ENCODE measurements at places on chromosomes 2 and 18.

DNA sequence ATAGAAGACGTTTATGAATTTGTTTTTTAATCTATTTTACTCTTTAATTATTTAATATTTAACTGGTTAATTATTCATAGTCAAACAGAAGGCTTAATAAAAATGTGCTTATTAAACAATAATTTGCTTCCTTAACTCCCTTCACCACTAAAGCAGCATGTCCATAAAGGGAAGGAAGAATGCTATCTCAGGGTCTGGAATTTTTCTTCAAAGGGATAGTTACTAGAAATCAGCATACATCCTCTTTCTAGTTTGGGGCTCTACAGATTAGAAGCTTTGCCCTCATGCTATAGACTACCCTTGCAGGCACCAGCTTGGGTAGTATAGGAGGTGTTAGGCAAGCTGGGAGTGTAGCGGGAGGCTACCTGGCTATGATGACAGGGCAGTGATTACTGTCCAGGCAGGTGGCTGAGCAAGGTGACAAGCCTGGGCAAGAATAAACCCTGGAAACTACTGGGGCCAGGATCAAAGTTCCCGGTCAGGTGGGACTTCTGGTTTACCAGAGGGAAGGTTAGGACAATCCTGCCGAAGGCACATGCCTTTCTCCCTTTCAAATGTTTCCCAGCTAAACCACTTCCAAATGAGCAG lies 276.0 kb upstream of the REV1 start:
- DNase-seq: no peak

DNA sequence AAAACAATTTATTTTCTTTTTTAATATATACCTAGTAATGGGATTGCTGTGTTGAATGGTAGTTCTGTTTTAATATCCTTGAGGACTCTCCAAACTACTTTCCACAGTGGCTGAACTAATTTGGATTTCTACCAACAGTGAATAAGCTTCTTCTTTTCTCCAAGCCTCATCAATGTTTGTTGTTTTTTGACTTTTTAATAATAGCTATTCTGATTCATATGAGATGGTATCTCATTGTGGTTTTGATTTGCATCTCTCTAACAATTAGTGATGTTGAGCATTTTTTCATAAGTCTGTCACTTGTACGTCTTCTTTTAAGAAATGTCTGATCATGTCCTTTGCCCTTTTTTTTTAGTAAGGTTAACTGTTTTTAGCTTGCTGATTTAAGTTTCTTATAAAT lies 863.3 kb downstream of the CNTNAP5 start:
- DNase-seq: no peak

DNA sequence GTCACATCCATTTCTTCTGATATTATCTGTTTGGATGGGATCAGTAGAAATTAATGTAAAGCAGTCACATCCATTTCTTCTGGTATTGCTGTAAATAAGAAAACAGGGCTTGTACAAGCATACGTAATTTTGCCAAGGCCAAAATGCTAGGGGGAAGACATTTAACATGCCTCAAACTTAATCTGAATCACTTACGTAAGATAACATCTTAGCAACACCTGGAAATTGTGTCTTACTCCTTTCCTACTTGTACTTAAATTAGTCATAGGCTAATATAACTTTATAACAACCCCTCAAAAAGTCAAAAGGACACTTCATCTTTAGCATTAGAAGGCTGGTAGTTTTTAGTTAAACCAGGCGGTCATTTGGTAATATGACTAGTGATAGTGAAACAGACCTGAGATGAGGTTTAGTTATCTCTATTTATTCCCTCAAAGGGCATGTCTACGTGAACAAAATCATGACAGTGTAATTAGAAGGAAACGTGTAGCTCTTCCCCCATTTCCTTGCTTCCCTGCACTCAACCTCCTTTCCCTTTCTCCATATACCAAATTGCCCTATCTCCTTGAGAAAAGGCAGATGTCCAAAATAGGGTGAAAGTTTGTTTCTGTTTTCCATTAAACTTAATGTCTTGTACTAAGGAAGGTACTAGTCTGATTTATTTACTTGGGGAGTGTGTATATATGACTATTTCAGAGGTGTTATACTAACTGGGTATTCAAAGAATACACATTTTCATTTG lies 99.3 kb upstream of the FZD5 start:
- no peak for DNase-seq

GRCh38 chr2:55883357-55883756 lies 40.2 kb downstream of the EFEMP1 start:
- DNase-seq: no peak

- DNase-seq: no peak
These were observed 37.0 kb downstream of the SMCHD1 start for GRCh38 chr18:2692508-2692907.

Measured in AG09309 (cell line).